LNCaP clone FGC (cell line): ENCODE measurements at places on chromosomes 2 and 18.

- no peak for DNase-seq
Measured at GRCh38 chr2:112840068-112840445, 3.5 kb upstream of the IL1B start.

DNA sequence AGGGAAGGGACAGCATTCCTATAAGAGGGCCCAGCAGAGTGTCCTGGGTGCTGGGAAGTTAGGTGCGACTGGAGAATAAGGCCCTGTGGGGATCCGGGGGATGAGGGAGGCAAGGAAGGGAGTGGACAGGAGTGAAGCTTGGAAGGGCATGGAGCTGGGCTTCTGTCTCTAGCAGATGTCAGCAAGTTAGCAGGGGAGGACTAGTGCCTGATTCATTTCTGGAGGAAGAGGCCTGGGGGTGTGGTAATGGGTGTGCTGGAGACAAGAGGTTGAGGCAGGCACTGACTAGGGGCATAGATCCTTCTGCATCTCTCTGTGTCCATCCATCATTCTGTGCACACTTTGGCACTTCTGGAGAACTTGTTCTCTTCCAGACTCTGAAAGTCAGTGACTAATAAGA lies 134.7 kb downstream of the ACOXL start:
- DNase-seq: no peak

GRCh38 chr2:16459606-16460005 lies 206.0 kb downstream of the CYRIA start:
- no peak for DNase-seq

GRCh38 chr2:142280831-142281230 lies 150.0 kb upstream of the LRP1B start:
- no peak for DNase-seq

- DNase-seq: no peak
Measured at GRCh38 chr18:12434541-12434929, 26.8 kb downstream of the PRELID3A start.

- peak; percentile 13 for DNase-seq
Measured at GRCh38 chr2:143162123-143162837, 33.1 kb downstream of the ARHGAP15 start.

GRCh38 chr2:192498747-192499146 lies 304.0 kb upstream of the TMEFF2 start:
- DNase-seq: no peak

DNA sequence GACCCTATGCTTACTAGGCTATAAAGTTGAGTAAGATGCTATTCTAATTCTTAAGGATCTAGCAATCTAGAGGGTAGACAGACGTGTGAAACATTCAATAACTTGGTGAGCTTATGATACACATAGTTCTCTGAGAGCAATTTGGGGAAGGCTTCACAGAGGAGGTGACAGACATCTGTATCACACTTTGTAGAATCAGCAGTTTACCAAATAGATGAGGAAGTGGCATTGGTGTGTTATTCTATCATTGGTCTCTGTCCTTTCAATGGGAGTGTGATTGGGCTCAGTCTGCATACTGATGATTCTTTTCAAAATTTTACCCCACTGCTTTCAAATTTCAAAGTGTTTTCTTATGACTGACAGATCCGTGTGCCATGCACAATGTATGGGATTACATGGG lies 47.0 kb upstream of the TMEM178A start:
- DNase-seq: no peak

- DNase-seq: no peak
Measured at GRCh38 chr2:106189764-106190468, 4.2 kb downstream of the UXS1 start.

GRCh38 chr2:44121899-44122298 lies 46.8 kb upstream of the PPM1B start:
- DNase-seq: no peak

DNA sequence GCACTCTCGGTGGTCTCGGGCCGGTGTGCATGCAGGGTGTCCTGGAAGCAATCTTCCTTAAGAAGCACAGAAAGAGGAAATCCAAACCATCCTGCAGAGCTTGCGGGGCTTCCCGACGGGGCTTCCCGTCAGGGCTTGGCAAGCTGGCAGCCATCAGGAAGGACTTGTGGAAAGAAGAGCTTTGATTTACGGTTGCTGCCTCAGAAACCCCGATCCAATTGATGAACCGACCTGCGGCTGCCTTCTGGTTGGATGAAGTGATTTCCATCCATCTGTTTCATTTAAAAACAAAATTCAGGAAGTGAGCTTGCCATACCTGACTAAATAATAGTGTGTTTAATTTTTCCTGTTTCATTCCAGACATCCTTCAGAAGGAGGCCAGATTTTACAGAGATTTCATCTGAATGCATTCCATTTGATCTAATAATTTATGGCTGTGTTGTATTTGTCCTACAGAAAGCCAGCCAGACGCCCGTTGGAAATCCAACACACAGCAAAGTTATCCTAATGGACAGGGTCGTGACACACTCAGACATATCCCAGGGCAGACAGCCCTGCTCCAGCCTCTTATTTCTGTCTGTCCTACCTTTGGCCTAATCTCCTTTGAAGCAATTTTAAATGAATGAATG lies 141.3 kb downstream of the SEPTIN10 start:
- no peak for DNase-seq

DNA sequence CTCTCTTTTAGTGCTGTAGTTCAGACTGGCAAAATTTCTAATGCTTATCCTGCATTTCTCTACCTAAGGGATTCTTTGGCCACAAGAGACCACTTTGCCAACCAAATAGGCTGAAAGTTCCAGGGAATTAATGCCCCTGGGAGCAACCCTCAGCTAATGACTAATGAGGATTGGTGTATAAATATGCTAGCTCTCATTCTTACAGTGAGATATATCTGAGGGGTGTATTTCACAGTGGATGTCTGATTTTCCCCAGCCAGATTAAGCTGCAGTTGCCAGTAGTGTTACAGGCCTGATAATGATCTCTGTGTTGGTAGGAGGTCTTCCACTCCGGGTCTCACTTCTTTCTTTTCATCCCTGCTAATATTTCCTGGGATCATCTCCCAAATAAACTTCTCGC lies 90.4 kb downstream of the GULP1 start:
- no peak for DNase-seq

- DNase-seq: no peak
Measured at GRCh38 chr2:180222644-180223043, 215.5 kb upstream of the CWC22 start.

- DNase-seq: no peak
Measured at GRCh38 chr2:191045141-191045540, 31.2 kb upstream of the STAT1 start.

DNA sequence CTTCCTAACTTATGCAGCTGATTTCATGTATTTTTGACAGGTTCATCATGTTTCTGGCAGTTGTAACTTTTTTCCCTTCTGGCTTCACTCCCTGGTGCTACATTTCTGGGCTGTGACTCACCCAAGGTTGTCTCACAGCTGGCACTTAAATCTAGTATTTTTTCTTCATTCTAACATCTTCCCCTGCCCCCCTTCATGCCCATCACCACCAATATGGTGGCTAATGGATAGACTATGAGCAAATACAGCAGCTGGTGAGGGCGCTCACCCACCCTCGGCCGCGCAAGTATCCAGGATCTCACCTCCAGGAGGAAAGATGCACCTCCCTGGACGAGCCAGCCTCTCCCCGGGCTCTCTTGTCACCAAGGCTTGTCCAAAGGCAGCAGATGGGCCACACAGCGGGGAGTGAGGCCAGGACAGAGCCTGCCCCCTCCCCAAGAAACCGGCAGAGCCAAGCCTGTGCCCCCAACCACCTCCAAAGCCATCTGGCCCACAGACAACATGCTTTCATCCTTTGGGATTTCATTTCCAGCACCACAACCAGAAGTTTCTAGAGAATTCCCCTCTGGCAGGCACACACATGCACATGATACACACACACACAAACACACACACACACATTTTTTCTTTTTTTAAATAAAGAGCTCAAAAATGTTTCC lies 39.1 kb downstream of the ATOH8 start:
- DNase-seq: no peak

- peak; percentile 28 for DNase-seq
Measured at GRCh38 chr2:171210864-171211431, 50.3 kb upstream of the TLK1 start.

GRCh38 chr18:47628240-47628781 lies 302.1 kb downstream of the SMAD2 start:
- DNase-seq: no peak

- no peak for DNase-seq
Measured at GRCh38 chr2:84833481-84834150, 47.3 kb downstream of the TRABD2A start.

DNA sequence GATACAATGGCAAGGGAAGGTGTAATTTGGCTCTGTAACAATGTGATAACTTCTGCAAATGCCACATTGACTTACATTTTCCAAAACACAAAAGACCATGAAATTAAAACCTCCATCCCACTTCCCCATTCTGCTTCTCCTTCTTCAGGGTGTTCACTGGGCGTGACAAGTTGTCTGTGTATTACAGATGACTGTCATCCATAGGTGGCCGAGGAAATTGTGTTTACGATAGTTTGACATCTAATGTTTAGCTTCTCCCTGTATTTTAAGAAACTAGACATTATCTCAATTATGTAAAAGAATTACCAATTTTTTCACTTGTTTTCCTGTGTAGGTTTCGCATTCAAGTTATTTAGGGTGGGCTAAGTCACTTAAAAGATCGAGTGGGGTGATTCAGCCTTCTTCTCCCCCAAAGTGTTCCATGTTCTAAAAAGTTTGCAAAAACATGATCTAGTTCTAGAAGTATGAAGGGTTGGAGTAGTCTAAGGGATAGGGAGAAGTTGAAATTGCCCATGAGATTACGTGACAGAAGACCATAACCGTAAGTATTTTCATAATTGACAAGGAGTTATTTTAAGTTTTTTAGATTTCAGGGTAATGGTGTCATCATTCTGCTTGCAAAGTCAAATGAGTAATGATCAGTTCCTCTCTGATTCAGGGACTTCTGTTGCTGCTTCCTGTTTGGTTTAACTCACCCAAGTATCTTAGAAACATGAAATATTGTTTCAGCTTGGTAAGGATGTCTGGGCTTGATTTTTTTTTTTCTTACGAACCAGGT lies 25.2 kb upstream of the CYTIP start:
- DNase-seq: no peak

DNA sequence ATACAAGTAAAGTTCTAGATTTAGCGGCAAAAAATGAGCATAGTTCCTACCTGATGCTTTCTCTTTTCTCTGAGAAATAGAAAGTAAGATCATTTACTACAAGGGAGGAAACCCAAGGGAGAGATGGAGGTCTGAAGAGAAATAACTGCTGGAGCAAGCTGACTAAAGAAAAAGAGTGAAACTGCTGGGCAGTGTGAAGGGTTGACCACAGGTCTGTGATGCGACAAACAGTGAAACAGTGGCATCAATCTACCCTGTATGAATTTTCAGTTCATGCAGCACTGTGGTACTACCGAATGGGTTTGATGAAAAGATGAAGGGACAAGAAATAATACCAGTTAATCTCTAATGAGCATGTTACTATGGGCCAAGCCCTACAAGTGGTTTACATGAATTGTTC lies 52.2 kb downstream of the CUL3 start:
- DNase-seq: no peak

DNA sequence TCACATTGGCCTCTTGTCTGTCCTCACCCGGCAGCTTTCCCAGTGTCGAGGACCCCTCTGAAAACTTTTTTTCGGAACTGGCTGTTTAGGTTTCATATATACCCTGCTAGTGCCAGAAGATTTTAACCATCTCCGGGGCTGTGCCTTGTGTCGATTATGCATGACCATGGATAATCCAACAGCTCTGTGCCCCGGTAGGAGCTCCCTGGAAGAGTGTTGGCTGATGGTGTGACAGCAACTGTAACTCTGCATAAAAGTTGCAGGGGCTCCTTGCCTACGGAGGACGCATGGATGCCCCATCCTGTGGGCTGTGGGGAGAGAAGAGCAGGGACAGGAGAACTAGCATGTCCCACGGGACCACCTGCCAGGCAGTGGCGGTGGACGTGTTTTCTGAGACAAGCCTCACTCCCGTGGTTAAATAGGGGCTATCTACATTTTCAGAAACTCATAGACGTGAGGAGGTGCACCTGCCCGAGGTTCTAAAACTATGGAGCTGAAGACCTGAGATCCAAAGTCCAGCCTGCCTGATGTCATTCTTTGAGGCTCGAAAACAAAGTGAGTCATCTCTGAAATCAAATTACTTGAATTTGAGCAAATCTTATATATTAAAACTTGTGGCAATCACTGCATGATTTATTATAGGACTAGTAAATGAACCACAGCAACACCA lies 437.2 kb upstream of the HS6ST1 start:
- DNase-seq: no peak

DNA sequence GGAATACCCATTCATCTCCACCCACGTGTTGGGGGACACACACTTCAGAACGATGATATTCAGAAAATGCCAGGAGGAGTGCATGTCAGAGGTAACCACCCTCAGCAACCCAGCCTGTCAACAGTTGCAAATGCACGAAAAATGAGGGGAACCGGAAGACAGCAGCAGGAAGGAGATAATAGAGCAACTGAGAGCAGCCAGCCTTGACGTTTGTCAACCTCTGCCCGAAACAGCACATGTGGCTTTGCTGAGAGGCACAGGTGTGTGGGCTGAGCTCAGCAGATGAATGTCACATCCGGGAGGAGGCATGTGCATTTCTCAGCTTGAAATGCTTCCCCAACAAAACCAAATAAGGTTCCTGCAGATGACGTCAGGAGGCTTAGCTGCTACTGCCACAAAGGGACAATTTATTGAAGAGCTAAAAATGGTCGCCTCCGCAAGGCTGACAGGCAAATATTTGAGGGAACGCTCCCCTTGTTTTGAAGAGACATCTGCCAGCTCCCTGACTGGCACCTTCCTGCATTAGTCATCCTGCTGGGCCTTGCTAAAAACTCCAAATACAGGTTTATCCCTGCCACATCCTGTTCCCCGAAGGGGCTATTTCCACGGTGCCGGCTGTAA lies 419.0 kb downstream of the NBAS start:
- no peak for DNase-seq

GRCh38 chr2:82839036-82839435 lies 1620.0 kb downstream of the SUCLG1 start:
- no peak for DNase-seq

- DNase-seq: no peak
Measured at GRCh38 chr18:52280702-52281101, 59.3 kb upstream of the DCC start.

- no peak for DNase-seq
Measured at GRCh38 chr18:12911025-12911928, 27.2 kb upstream of the PTPN2 start.

GRCh38 chr2:100077935-100078334 lies 64.5 kb downstream of the AFF3 start:
- no peak for DNase-seq
